Cardiac fibroblast (primary cell): ENCODE measurements at places on chromosomes 12 and 14.

DNA sequence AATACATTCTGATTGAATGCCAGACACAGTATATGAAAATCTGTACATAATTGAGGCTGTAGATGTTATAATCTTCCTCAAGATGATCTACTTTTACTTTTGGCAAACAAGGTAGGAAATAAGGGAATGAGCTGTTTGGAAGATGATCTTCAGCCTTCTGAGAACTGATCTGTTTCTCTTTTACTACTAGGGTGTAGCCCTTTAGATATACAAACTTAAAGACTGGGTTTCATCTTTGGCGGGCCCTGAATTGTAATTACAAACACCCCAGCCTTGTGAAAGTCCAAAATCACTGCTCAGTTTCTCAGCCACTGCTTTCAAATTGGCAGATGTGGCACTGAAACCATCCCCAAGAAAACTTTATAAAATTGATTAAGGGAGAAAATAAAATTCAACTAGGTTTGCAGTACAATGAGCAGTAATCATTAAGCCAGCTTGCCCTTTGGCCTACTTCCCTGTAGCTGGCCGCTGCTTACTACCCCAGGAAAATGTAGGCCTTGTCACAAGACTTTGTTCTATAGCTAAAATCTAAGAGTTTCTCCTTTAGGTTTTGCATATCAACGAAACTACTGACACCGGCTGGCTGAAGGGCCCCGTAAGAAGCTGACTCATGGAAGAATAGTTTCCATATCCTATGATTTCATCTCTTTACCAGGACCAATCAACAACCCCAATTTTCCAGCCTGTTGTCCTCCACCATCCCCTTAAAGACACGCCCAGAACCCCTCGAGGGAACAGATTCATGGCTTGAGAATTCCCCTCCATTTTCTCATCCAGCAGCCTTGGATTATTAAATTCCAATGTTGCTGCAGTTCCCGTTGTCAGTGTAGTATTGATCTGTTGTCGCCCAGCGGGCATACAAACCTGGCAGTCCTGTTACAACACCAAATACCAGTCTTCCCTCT, 210.8 kb downstream of the PCNX1 start:
- peak; percentile 79 for DNase-seq

- DNase-seq, result no peak
Measured at GRCh38 chr14:32142341-32142740, 59.5 kb upstream of the RNU6-7 start.

DNA sequence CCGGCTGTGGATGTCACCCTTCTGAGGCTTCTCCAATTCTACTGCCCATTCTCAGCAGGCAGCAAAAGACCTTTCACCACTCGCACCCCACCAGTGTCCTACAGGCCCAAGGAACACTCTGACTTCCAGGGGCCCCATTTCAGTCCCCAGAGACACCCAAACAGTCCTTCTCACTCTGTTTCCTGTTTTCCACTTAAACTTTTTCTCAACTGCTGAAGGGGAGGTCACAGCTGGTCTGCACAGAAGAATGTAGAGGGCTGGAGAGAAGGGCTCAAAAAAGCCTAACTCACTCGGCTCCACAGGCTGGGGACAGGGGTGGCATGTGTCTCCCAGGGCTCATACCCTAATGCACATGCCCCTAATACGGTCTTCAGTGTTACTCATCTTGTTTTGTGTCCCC, 4.2 kb upstream of the DTX1 start:
- no peak for DNase-seq

DNA sequence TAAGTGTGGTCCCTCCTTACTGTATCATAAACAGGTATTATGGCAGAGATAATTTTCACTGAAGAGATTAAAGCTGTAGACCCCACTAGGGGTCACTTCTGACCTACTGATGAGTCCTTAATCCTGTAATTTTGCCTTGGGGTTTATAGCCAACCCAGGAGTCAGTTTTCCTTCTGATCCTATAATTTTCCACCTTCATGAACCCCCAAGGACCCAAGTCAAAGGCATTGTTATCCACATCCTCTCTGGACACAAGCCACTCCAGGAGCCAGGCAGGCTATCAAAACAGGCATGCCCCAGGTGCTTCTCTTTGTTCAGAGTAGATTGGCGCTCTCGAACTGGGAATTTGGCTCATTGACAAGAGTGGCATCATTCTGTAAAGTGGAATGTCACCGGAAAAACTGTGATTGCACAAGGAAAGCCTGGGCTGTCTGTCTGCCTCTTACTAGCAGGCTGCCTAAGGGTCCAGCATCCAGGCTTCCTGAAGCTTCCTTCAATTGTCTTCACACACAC, 1523.2 kb upstream of the FLRT2 start:
- no peak for DNase-seq

GRCh38 chr14:32571995-32572866, 243.1 kb downstream of the AKAP6 start:
- DNase-seq, result no peak

DNA sequence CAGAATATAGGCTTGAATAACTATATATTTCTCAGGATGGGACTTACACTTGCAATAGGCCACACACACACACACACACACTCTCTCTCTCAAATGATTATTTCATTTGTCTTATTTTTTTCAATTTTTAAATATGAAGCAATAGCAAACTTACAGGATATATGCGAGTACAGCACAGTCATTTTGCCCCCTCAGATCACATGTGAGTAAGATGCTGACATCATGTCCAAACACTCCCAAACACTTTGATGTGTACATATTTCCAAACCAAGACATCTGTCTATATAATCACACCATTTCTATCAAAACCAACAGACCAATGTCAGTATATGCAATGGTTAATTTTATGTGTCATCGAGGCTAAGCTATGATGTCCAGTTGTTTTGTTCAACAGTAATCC, 1535.9 kb upstream of the FLRT2 start:
- DNase-seq, result no peak

DNA sequence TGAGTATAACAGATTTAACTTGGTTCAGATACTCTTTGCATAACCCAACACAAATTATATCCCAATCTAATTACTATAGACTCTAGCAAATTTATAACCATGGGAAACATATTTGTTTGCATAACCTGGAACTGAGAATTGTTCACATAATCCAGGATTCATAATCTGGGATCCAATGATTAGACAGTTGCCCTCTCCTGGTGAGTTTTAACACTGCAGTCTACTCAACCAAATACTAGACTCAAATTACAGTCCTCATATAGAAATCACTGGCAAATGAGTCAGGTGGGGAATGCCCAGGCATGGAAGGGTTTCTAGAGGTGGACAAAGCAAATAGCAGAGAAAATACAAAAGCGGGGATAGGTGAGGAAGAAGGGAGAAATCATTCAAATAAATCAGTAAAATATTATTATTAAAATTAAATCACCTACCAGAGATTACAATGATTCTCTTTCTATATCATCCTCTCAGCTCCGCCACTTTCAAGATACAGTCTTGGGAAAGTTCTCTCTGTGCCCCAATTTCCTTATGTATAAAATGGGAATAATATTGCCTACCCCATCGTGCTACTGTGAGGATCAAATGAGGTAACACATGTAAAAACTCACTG, 9.4 kb downstream of the GCH1 start:
- DNase-seq, result peak; percentile 69

DNA sequence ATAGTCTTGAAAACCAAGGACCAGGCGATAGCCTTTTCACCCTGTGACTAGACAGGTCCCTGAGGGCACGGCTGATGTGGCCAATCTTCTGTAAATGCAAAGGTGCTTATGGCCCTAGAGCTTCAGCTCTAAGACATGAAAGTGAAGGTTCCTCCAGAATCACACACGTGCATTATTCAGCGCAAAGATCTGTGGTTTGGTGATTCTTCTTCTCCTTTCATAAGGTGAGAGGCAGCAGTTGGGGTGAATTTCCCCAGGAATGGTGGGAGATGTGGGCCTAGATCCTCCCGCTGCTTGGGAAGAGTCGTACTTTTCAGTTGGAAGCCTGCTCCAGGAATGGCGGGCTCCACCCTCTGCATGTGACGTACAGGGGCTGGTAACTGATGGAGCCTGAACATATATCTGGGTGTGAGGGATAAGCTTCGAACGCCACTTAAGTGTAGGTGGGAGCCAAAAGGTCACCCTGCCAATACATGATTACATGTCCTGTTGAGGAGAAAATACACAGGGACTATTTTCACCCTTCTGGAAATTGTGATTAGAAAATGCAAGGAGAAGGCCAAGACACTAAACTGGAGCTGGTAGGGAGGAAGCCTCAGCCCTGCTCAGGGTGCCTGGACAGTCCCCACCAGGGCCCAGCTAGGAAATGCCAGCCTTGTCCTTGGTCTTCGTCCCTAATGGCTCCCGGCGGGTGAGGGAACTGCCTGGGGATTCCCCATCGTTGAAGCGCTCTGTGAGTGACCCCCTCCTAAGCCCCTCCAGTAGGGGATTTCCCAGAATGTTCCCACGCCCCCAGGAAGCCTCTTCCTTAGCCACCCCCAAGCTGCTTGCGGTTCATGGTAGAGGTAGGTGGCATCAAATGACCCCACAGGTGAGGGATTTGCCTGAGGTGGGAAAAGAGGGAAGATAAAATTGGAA, 17.6 kb downstream of the BATF start:
- DNase-seq, result no peak

GRCh38 chr14:33916663-33917565, 34.0 kb downstream of the EGLN3 start:
- DNase-seq, result peak; percentile 64

- DNase-seq, result no peak
Measured at GRCh38 chr12:49284672-49285071, 10.3 kb upstream of the PRPH start.

DNA sequence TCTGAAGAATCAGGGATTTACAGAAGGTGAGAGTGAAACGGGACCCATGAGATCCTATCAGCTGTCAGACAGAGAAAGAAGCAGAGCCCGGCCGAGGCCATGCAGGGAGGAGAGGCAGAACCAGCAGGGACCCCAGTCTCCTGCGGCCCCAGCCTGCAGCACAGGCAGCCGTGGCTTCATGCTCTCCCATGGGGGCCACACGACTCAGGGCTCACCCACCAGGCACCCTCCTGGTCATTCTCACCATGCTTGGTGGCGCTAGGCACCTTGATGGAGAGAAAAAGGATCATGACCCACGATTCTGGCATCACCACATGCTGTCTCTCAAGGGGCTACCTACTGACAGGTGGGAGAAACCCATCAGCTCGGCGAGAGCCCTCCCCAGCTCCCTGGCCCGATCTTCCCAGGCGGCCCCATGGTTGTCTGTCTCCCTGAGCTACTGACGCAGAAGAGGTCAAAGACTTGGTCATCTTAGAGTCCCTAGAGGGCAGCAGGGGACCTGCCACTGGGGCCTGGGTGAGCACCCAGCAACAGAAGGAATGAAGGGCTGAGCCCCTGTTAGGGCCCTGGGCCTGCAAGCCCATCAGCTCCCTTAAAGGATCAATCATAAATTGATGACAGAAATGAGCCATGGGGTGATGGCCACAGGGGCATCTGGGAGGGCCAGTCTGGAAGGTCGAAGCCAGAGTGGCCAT, 58.0 kb downstream of the ITPK1 start:
- no peak for DNase-seq

- no peak for DNase-seq
Measured at GRCh38 chr12:120215766-120216735, 15.1 kb upstream of the RPLP0 start.

DNA sequence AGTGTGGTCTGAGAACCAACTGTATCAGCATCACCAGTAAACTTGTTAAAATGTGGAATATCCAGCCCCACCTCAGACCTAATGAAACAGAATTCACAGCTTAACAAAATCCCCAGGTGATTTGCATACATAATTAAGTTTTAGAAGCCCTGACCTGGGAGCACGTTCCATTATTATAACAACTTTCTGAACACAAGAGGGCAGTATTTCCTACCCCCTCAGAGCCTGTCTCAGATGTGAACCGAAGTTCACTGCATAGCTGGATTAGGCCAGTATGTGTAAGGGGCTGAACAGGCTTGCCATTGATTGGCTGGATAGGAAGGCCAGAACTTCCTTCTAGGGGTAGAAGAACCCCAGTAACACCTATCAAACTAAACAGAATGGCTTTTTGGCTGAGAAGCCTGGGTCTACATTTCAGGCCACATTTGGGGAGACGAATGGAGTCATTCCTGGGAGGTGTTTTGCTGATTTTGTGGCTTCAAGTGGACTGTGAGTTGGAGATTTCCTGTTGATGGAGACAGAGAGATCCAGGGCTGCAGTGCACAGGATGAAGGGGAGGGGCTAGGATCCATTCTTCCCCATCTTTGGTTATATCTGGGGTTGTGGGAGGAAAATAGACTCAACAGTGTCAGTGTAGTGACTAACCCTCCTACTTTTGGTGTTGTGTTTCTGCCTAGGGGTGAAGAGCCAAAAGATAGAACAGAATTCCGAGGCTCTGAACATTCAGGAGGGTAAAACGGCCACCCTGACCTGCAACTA, 94.7 kb upstream of the OR4E1 start:
- peak; percentile 12 for DNase-seq

DNA sequence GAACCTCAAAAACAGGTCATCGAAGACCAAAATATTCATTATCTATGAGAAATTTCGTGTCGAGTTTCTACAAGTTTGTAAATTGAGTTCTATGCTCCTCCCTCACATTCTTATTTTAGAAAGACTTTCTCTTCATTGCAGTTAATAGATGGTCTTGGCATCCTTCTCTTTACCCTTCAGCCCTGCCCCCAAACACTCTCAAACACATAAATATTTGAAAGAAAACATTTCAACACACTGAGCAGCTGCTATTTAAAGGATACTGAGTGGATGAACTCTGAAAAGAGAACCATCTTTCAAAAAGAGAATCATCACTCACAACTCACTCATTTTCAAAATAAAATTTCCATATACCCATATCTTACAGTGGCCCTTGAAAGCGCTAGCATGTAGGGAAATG, 67.1 kb downstream of the NUAK1 start:
- no peak for DNase-seq
